Activated CD4-positive, alpha-beta T cell treated with anti-CD3 and anti-CD28 coated beads, Interleukin-2, amount 50 U/mL, for 1 hour (primary cell): ENCODE measurements at places on chromosomes 7 and 10.

DNA sequence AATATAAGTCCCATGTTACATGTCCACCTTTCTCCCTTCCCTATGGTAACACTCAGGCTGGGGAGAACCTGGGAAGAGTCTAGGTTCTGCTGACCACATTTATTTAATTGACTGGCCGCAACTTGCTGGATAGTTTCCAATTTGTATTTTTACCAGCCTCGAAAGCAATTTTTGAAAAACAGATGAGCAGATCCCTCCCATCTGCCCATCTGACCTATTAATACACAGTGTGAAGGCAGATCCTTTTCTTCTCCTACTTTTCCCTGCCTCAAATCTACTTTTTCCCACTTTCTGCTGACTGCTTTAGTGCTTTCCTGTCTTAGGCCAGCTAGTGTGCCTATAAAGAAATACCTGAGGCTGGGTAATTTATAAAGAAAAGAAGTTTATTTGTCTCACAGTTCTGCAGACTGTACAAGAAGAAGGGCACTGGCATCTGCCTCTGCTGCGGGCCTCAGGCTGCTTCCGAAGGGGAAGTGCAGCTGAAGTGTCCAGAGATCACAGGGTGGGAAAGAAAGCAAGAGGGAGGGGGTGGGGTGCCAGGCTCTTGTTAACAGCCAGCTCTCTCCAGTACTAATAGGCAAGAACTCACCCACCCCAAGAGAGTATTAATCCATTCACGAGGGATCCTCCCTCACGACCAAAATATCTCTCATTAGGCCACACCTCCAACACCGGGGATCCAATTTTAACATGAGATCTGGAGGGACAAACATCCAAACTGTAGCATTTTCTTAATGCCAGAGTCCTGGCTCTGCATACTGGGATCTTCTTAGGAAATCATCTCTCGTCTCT, 336.0 kb upstream of the IGFBP3 start:
- DNase-seq = no peak

DNA sequence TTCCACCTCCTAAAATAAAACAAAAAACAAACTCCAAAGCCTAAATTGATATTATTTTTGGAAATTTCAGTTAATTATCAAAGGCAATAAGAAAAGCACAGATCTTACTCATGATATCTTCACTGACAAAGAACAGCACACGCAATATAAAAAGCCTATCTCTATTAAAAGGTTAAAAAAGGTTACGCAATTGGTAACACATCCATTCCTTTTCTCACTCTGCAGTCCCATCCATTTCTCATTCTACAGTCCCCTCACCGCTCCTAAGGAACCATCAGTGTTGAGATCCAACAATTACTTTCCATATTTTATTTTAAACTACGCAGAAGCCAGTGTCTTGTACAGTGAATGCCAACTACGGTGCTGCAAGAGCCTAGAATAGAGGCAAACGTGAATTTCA, 1.3 kb downstream of the SEC61G start:
- DNase-seq = no peak

GRCh38 chr7:154931906-154932305, 71.0 kb downstream of the PAXIP1 start:
- no peak for DNase-seq

GRCh38 chr10:35545878-35546590, 59.1 kb upstream of the GJD4 start:
- DNase-seq = no peak

DNA sequence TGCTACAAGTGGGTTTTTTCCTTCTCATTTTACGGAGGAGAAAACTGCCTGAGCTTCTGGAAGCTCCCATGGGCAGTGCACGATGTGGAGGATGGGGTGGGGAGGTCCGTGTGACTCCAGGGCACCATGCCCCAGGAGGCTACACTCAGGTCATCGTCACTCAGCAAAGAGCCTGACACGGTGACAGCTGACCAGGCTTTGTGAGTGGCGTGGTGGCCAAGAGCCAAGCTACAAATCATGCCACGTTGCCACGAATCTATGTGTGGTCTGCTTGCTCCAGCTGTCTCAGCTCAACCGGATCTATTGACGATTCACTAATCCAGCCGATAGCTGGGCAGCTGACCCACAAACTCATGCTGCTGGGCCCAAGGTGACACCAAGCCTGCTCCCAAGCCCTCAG, 27.6 kb upstream of the C10orf71 start:
- no peak for DNase-seq

DNA sequence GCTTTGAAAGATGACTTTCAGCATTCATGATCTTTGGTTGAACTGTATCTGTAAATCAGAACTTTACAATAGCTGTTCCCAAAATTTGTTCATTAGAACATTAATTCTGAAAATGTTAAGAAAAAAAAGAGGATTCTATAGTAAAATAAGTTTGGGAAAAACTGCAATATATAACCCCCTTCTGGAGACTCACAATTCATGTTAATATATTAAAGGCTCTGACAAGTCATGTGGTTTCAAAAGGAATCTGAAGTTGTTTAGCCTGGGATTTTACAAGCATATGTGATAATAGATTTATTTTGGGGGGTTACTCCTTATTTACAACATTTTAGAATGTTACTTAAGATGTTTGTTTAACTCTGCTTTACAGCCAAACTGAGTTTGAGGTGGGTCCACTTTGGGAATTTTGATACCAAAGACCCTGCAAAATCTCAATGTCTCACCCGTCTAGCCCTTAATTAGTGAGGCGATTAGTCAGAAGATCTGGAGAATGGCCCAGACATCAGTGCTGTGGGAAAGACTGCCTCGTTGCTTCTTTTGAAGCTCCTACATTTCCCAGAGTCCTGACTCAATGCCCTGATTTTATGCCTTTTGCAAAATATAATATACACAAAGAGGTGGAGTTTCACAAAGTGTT, 40.0 kb downstream of the CDK1 start:
- no peak for DNase-seq

- no peak for DNase-seq
Observed at GRCh38 chr10:56096226-56096517, 264.9 kb downstream of the ZWINT start.

DNA sequence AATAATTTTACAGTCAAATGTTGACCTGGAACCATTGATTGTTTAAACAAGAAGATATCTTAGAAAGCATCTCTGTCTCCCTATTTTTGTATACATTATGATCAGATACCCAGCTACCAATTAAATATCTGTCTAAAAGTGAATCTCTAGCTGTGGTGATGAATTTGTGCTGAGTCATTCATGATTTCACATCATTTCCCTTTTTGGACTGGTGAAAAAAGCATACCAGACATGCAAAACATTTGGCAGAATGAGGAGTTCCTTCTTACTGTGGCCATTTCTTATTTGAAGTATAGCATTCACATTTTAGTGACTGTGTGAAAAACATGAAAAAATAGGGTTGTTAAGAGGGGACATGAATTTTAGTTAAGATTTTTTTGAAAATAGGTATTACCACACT, 98.0 kb upstream of the GATA3 start:
- DNase-seq = no peak

DNA sequence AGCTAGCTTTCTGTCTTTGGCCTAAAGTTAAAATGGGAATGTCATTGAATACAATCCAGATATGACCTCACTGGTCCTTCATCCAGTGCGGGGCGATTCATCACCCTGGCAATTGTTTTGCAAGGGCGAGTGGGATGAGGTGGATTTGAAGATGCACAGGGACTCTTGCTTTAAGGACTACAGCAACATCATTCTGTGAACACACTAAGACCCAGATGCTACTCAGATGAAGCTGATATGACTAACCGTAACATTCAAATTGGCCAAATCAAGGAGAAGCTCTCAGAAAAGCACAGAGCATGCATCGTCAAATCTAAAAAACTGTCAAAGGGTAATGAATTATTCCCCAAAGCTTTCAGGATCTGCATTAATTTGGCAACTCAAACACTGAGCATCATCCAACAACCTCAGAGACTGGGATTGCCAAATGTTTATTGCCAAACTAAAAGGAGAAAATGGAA, 12.8 kb downstream of the CPA1 start:
- no peak for DNase-seq

DNA sequence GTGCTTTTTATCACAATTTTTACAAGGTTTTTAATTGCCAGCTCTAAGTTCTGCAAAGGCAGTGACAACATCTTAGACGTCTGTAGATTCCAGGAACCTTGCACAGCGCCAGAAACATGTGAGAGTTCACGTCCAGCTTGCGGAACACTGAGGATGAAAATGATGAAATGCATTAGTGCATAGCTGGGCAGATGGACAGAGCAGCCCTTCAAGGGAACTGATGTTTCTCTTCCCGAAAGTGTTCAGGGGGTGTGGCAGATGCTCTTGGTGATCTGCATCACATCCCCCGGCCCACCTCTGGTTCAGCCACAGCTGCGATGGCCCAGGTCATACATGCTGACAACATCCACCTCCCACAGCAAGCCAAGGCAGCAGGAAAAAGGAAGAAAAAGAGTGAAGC, 40.9 kb downstream of the ITIH5 start:
- DNase-seq = no peak

- no peak for DNase-seq
Observed at GRCh38 chr10:63865210-63865609, 344.0 kb downstream of the REEP3 start.

DNA sequence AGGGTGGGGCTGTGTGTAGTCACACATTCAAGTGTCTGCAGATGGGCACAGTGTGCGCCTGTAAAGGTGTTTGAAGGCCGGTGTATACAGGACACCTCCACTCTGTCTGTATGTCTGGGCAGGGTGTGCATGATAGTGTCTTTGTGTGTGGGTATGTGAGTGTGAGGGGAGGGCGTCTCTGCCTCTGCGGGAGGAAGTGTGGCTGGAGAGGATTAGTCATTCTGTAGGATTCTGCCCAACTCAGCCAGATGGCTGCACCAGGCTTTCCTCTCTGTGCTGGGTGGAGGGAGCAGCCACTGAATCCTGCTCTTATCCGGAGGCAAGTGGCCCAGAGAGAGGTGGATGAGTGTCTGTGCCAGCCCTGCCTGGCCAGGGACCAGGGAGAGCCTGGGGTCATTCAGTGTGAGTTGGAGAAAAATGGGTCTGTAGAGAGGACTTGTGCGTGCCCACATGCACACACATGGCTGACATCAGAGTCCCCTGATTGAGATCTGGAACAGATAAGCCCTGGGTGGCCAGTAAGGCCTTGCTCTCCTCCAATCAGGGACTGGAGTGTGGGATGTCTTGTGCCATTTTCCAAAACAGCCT, 1.7 kb downstream of the SFXN3 start:
- peak; percentile 59 for DNase-seq

DNA sequence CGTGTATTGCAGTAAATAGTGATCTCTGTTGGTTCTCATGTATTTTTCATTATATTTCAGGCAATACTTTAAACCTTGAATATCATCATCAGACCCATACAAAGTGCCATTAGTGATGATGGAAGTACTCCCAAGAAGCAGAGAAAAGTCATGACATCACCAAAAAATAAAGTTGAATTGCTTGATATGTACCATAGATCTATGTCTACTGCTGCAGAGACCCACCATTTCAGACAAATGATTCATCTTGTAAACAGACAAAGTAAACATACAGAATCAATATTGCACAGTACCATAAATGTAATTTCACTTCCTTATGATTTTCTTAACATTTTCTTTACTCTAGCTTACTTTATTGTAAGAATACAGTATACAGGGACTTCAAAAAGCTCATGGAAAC, 347.8 kb downstream of the IPMK start:
- no peak for DNase-seq

GRCh38 chr10:11685787-11686218, 56.4 kb upstream of the ECHDC3 start:
- DNase-seq = peak; percentile 63
